ENCODE measurements at places on chromosomes 13 and 19. TPM values are rescaled to one million over a fixed set of nuclear protein-coding genes. Genes with fewer than 3 reads are reported as not detected.

Gene CABP5
- total RNA-seq, result not detected

Gene NTF4
- not detected for total RNA-seq

Gene C13orf46
- total RNA-seq, result 4.0 TPM

Gene CRLF1
- total RNA-seq, result not detected

GRCh38 chr19:13964776-13965175 lies 12.5 kb downstream of the DCAF15 start:
- peak overlapping the region; percentile 61 for H3K27ac ChIP-seq
- DNase-seq, result no peak
- H3K4me3 ChIP-seq, result no peak overlapping the region

- H3K4me3 ChIP-seq, result no peak overlapping the region
- no peak for DNase-seq
Measured at GRCh38 chr13:94800423-94800822, 88.1 kb upstream of the SOX21 start.

- H3K4me3 ChIP-seq, result peak overlapping the region; percentile 73
- H3K27ac ChIP-seq, result peak overlapping the region; percentile 27
- no peaks in the 10 kb centered on the region for H3K36me3 ChIP-seq
- peaks cover 20% of the 10 kb centered on the region for H3K4me1 ChIP-seq
Measured at GRCh38 chr19:44847144-44848035, 1.3 kb downstream of the NECTIN2 start.

DNA sequence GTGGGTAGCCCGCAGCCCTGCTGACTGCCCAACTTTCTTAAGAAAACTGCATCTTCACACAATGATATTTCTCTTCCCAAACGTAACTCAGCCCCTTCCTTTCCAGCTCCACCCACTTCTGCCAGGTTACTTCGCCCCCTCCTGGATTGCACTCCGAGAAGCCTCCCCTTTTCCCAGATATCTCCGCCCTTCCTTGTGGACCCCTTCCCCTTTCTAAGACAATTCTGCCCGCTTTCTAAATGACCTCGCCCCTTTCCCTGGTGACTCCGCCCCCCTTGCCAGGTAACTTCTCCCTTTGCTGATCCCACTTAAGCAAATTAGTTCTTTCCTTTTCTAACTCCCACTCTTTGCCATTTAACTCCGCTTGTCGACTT lies 2.6 kb downstream of the VSIG10L start:
- peak overlapping the region; percentile 83 for H3K27ac ChIP-seq
- no peaks in the 10 kb centered on the region for H3K36me3 ChIP-seq
- H3K4me1 ChIP-seq, result peaks cover 16% of the 10 kb centered on the region
- no peak for DNase-seq
- peaks cover 16% of the 10 kb centered on the region for H3K27me3 ChIP-seq
- peak overlapping the region; percentile 97 for H3K4me3 ChIP-seq

DNA sequence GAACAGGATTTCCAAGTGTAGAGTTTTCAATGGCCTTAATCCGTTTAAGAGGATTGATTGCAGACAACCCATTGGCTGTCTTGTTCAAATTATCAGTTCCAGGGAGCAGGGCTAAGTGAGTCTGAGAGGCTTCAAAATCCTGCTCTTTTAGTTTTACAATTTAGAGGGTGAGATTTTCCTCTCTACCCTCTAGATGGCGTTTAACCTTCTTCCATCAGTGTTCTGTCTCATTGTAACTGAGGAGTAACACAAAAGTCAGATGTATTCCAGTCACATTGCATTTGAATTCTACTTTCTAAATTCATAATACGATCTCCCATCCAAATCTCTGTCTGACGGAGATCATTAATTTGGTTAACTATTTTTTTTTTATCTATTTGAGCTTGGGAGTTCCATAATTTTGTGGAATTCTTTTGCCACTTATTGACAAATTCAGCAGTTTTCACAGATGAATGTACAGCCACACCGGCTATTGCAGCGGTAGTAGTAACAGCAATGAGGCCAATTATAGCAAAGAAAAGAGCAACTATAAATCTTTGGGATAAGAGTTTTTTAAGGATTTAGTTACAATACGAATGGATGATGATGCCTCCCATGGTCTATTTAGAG lies 7.8 kb upstream of the C19orf84 start:
- H3K4me1 ChIP-seq, result peaks cover 25% of the 10 kb centered on the region
- no peak overlapping the region for H3K4me3 ChIP-seq
- peaks cover 16% of the 10 kb centered on the region for H3K36me3 ChIP-seq
- no peak for DNase-seq
- H3K27me3 ChIP-seq, result no peaks in the 10 kb centered on the region

DNA sequence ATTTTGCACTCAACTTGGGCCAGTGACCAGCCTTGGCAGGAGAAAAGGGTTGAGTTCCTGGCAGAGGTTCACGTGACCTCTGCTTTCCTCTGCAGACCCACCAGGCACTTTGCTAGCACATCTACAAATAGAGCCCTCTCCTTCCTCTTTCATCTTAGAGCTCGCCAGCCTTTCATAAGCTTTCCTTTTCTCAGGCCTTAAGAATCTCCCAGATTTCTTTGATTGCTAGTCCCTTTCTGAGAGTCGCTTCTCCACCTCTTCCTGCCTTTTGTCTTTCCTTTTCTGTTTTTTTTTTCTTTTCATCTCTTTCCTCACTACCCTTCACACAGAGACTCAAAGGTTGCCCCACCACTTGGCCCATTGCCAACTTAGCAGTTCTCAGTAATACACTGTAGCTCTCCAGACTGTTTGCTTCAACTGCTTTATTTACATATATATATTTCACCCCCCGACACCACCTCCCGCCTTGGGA lies 375.7 kb upstream of the SPRY2 start:
- no peaks in the 10 kb centered on the region for H3K36me3 ChIP-seq
- no peak overlapping the region for H3K27ac ChIP-seq
- no peaks in the 10 kb centered on the region for H3K27me3 ChIP-seq
- H3K4me1 ChIP-seq, result no peaks in the 10 kb centered on the region

DNA sequence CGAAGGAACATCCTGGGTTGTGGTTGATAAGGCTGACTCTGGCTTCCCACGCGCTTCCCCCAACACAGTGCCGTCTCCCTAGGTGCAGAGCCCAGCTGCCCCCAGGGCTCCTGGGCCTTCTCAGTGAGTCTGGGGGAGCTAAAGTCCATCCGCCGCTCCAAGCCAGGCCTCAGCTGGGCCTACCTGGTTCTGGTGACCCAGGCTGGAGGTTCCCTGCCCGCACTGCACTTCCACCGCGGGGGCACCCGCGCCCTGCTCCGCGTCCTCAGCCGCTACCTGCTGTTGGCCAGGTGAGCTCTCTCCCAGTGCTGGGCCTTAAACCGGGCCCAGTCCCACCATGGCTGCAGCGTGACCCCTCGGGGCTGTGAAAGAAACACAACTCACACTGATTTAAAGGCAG lies 3.7 kb downstream of the TBC1D17 start:
- peaks cover 14% of the 10 kb centered on the region for H3K4me1 ChIP-seq

Data from activated naive CD8-positive, alpha-beta T cell treated with anti-CD3 and anti-CD28 coated beads, Interleukin-2, amount 10 ng/mL, durations not matched to agents 7 days and 5 days (primary cell).